Caki2 (cell line): ENCODE measurements at places on chromosomes 16 and 17.

DNA sequence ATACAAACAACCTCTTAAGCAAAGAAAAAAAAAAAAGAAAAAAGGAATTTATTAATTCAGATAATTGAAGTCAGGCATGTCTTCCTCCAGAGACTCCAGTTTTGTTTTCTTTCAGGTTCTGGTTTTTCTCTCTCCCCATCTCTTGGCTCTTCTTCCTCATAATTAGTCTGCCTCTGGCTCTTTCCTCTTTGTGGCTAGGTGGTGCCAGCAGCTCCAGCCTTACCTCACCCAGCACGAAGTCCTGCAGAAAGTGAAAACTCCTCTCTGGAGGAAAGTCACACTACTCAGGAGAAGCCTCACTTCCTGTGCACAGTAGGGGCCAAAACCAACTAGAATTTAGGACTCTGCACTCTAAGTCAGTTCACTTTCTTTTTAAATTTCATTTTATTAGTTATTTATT is 10.3 kb upstream of the NFAT5 start:
- DNase-seq, result no peak

GRCh38 chr16:50747207-50747956 is 5.5 kb downstream of the CYLD start:
- DNase-seq, result no peak

- DNase-seq, result no peak
Measured at GRCh38 chr17:73359987-73360410, 48.2 kb upstream of the CDC42EP4 start.

GRCh38 chr16:53944025-53944424 is 240.1 kb downstream of the FTO start:
- DNase-seq, result no peak

- DNase-seq, result no peak
Measured at GRCh38 chr17:39536468-39536867, 71.3 kb downstream of the NEUROD2 start.

- DNase-seq, result no peak
Measured at GRCh38 chr16:65445313-65446260, 323.7 kb upstream of the CDH11 start.

GRCh38 chr16:55325080-55325447 is 1.1 kb downstream of the IRX6 start:
- peak; percentile 18 for DNase-seq

DNA sequence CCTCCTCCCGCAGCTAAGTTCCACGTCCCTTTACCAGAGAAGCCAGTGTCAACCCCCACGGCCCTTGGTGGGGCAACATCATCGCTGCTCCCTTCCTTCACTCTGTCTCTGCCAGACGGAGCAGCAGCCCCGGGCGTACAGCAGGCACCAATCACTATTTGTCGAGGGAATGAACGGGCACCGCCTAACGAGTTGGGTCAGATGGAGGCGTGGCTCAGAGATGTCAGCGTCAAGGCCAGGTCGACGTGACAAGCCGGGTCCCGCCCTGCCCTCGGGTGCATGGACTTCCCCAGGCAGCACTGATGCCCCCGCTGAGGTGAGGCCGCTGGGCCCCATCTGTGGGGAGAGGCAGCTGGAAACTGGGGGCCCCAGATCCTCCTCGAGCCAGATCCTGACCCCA is 50.0 kb downstream of the CBFA2T3 start:
- no peak for DNase-seq

- no peak for DNase-seq
Measured at GRCh38 chr16:674968-675883, at the start of gene RHBDL1. RHBDL1 (plus strand) TSS chr16:675671; CDS start chr16:675791, 120 bp downstream.

- peak; percentile 90 for DNase-seq
Measured at GRCh38 chr16:31713071-31713944, 160.3 kb upstream of the ZNF267 start.

DNA sequence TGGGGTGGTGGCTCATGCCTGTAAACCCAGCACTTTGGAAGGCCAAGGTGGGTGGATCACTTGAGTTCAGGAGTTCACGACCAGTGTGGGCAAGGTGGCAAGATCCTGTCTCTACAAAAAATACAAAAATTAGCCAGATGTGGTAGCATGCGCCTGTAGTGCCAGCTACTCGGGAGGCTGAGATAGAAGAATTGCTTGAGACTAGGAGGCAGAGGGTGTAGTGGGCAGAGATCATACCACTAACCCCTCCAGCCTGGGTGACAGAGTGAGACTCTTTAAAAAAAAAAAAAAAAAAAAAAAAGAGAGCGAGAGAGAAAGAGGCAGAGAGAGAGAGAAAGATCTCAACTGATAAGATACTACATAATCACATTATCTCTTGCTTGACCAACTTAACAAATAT is 45.9 kb downstream of the KANSL1 start:
- DNase-seq, result no peak

GRCh38 chr17:82938486-82938872 is 98.7 kb upstream of the ZNF750 start:
- DNase-seq, result no peak

DNA sequence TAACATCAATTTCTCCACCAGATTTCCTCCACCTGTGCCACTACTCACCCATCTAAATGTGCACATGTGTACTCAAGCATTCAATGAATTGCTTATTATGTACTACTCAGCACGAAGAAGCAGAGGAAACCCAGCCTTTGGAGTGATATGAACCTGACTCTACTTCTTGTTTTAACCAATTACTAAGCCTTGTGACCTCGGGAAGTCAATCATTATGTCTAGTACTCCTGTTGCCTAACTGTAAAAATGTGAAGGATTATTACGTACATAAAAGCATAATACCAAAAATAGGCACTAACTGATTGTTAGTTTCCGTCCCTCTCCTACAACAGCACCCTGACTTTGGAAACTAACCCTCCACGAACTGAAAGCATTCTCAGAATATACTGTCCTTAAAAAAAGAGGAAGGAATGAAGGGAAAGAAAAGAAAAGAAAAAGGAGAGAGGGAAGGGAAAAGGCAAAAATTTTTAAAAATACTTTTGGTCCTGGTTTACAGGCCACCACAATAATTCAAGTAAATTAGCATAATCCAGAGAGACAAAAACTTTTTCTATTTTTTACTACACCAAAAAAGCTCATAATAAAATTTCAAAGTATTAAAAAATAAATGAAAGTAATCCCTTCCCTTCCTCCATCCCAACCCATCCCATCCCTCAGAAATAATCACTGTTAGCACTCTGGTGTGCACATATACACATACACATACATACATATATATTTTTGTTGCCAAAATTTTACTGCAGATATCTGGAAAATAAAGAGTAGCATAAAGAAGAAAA is 53.6 kb downstream of the KANSL1 start:
- peak; percentile 21 for DNase-seq

DNA sequence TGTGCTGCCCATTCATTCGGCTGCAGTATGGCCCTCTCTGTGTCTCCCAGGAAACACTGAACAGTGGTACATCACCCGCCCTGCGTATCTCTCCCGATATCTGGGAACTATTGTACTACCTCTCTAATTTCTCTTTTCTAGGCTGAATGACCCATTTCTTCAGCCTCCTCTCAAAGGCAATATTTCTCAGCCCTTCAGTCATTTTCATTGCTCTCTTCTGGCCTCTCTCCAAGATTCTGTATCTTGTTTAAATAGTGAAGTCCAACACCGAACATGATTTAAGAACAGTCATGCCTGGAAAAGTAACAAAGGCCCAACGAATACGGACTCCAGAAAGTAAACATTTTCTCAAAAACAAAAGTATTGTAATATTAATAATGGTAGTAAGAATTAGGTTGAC is 220.1 kb downstream of the ZFHX3 start:
- DNase-seq, result no peak

GRCh38 chr17:55769625-55770000 is 18.8 kb downstream of the PCTP start:
- DNase-seq, result peak; percentile 64

- no peak for DNase-seq
Measured at GRCh38 chr17:58870747-58871146, 115.1 kb downstream of the PPM1E start.

DNA sequence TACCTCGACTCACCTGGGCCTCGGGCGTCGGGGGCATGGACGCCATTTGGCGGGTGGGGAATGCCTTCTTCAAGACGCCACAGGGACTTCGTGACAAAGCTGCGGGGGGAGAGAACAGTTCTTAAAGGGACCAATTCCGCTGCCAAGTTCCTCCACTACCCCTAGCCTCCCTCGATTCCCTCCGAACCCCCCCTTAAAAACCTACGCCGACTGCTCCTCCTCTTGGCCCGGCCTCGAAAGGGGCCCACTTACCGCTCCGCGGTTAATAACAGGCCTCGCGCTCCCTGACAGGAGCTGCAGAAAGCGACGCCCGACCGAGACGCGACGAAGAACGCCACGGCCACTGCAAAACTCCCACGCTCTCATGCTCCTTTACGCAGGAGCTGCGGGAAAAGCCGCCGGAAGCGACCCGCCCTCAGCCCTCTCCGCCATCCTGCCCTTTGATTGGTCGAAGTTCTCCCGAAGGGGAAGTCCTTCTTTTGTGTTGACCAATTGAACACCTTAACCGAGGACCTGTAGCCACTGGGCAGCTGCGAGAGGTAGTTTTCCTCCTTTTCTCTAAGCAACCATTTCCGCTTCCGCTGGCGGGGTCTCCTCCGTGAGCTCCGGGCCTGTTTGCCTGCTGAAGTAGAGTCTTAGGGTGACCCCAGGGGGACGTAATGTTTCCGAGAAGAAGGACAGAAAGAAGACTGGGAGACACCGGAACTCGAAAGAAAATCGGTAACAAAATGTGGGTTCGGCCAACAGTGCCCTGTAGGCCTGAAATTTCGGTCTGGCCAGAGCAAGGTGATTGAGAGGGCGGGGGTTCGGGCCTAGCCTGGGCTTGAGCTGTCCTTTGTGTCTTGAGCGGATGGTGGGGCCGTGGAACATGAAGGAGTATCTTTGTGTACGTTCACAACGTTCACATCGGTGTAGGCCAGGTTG is at the start of the genes NAA60 and ZNF597:
Gene NAA60 (plus strand): TSS at position 573 of the 924 bp plus-strand sequence. CDS start 32,548 bp downstream, outside the sequence.
Gene ZNF597 (minus strand): TSS at position 397 of the 924 bp plus-strand sequence. CDS start 351 bp downstream, at position 46.
- DNase-seq, result peak; percentile 96

- DNase-seq, result no peak
Measured at GRCh38 chr16:3575491-3575890, 1.7 kb downstream of the NLRC3 start.

GRCh38 chr16:12628536-12628935 is 175.2 kb downstream of the CPPED1 start:
- no peak for DNase-seq

- no peak for DNase-seq
Measured at GRCh38 chr16:68088130-68088972, 3.2 kb downstream of the NFATC3 start.

DNA sequence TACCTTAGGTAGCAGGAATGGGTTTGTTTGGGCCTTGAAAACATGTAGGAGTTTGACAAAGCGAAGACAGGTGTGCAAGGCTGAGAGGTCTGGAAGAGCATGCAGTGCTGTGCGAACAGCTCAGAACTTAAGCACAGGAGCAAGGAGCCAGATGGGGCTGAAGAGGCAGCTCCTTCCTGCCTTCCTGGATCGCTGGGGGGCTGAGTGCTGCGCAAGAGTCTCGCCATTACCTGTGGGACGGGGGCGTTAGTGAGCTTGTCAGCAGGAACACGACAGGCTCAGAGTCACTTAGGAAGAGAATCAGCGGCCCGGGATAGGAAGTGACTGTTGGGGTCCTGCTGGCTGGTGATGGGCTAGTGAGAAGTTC is 464 bp upstream of the MRM1 start:
- no peak for DNase-seq

- no peak for DNase-seq
Measured at GRCh38 chr16:30459456-30459855, 13.1 kb upstream of the ITGAL start.

DNA sequence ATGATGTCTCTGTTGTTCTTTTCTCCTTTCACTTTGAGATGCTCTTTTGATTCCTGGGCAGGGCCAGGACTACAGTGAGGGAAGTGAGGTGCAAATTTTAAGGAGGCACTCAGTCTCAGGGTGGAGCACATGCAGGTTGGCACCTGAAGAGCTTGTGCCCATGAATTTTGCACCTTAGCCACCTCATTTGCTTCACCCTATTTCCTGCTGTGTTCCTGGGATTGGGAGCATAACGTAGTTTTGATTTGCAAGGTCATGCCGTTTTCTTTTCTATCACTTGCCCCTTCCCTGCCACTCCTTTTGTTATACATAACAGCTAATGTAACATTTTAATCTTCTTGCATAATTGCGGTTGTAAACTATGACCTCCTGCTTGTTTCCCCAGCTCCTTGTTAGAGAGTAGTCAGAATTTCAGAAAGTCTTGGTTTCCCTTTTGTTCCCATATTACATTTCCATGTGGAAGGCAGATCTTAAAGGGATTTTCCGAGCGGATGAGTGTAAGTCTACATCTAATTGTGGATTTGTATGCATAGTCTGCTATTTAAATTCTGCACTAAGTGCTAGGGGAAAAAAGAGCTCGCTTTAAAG is 9.8 kb downstream of the PMFBP1 start:
- DNase-seq, result no peak

- DNase-seq, result no peak
Measured at GRCh38 chr17:57158325-57158724, 73.3 kb downstream of the AKAP1 start.

- DNase-seq, result no peak
Measured at GRCh38 chr17:50312308-50312707, 33.6 kb upstream of the XYLT2 start.

GRCh38 chr17:43907425-43907981 is at the start of gene MPP2:
MPP2 (minus strand) TSS chr17:43907536; CDS start chr17:43904460, 3,076 bp downstream.
- no peak for DNase-seq

DNA sequence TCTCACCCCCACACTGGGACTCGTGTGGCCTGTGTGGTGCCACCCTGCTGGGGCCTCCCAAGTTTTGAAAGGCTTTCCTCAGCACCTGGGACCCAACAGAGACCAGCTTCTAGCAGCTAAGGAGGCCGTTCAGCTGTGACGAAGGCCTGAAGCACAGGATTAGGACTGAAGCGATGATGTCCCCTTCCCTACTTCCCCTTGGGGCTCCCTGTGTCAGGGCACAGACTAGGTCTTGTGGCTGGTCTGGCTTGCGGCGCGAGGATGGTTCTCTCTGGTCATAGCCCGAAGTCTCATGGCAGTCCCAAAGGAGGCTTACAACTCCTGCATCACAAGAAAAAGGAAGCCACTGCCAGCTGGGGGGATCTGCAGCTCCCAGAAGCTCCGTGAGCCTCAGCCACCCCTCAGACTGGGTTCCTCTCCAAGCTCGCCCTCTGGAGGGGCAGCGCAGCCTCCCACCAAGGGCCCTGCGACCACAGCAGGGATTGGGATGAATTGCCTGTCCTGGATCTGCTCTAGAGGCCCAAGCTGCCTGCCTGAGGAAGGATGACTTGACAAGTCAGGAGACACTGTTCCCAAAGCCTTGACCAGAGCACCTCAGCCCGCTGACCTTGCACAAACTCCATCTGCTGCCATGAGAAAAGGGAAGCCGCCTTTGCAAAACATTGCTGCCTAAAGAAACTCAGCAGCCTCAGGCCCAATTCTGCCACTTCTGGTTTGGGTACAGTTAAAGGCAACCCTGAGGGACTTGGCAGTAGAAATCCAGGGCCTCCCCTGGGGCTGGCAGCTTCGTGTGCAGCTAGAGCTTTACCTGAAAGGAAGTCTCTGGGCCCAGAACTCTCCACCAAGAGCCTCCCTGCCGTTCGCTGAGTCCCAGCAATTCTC is 27.4 kb downstream of the STH start:
- DNase-seq, result no peak

- DNase-seq, result peak; percentile 89
Measured at GRCh38 chr17:72603420-72604242, 482.8 kb downstream of the SOX9 start.
